ENCODE measurements at places on chromosomes 1 and 21.

GRCh38 chr1:59892841-59893811 lies 33.4 kb downstream of the CYP2J2 start:
- no peak for DNase-seq

DNA sequence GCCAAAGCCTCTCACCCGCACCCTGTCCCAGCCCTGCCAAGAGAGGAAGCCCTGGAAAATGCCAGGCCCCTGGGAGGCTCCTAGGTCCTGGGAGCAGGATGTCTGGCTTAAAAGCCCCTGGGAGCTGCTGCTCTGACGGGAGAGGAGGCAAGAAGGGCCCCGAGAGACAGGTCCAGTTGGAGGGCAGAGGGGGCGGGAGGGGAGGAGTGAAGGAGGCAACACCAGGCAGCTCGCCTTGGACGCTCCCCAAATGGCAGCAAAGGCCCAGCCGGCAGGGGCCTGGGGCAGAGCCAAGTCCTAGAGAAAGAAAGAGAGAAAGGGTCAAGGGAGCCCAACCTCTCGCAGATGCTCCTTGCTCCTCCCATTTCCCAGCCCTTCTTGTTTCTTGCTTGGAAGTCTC lies 6.8 kb downstream of the ETV3L start:
- DNase-seq: no peak

DNA sequence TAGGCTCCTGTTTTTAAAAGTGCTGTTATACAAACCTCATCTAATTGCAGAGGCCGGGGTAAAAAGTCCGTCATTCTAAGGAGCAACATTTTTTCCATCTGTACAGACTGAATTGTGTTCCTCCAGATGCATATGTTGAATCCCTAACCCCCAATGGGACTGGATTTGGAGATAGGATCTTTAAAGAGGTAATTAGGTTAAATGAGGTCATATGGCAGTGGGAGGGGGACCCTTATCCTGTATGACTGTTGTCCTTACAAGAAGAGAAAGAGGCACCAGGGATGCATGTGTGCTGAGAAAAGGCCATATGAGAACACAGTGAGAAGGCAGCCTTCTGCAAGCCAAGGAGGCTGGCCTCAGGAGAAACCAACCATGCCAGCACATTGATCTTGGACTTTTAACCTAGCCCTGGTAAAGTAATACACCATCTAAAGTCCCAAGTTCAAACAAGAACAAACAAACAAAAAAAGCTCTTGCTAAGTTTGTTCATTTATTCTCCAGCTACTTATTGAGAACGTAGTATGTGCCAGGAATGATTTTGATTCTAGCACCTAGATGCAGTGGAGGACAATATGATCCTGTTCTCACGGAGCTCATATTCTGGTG lies 352.4 kb downstream of the NTNG1 start:
- DNase-seq: no peak

GRCh38 chr1:171267391-171267790 lies 19.1 kb downstream of the FMO1 start:
- no peak for DNase-seq

GRCh38 chr1:62299426-62300200 lies 19.6 kb downstream of the KANK4 start:
- DNase-seq: no peak

DNA sequence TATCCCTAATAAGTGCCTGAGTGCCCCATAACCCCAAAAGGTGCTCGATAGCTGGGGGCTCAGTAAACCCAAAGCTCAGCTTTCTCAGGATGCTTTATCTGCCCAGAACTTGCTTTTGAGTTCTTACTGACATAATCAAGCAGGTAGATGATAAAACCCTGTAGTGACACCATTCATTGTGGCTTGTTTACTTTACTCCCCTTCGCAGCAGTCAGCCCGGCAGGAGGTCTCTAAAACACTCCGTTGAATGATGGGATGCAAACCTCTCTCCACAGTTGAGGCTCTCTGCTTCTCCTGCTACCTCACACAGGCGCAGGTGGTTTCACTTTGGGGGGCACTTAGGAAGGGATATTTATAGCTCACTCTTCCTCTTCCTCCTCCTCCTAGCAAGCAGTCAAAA lies 349.4 kb downstream of the HLX start:
- no peak for DNase-seq
